ENCODE measurements at places on chromosomes 13 and 19.

DNA sequence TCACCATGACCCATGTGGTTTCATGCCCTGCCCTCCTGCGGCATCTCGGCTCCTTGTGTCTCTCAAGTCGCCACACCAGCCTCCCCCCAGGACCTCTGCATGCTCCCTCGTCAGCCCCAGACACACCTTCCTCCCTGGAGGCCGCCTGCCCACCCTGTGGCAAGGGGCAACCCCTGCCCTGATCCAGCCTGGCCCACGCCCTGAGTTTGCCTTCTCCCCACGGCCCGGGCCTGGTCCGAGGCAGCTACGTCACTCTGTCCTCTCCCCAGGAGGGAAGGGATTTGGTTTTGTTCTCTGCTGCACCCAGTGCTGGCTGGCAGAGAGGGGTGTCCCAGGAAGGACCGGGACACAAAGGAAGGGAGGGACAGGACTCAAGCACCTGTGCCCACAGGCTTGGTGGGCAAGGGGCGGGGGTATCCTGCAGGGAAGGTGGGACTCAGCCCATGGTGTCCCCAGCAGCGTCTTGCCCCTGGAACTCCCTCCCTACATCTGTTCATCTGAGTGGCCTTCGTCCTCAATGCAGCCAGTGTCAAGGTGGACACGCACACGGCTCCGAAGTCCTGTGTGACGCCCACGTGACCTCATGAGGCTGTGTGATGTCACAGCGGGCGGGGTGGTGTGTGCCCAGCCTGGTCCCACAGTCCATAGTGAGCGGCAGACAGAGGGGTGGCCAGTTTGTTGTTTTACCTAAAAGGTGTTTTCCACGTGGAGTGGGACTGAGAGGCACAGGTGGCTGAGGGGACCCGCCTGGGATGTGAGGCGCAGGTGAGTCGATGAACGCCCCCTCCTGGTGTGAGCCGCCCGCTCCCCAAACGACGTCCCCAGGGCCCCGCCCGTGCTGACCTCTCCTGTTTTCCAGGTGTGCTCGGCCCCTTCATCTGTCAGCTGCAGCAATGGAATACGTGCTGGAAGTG is at the start of gene TEX29:
TEX29 (plus strand) TSS at position 645 of the 914 bp plus-strand sequence; CDS start at position 894, 249 bp downstream.
- DNase-seq, result no peak

- no peak for DNase-seq
These were observed 467.8 kb upstream of the ARGLU1 start for GRCh38 chr13:107035778-107036177.

DNA sequence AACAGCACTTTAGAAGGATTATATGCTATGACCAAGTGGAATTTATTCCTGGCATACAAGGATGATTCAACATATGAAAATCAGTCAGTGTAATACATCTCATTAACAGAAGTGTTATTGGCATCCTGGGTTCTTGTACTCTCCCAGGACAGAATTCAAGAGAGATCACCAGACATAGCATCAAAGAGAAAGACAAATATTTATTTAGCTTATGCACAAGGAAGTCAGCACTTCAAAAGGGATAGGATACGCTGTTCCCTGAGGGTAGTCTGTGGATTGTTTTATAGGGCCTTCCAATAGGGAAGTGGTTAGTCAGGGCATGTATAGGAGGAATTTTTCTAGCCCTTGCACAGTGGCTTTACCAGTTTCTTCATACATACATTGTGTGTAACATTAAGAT is 1238.0 kb downstream of the PCDH17 start:
- no peak for DNase-seq

- DNase-seq, result no peak
These were observed 77.2 kb upstream of the PABPC3 start for GRCh38 chr13:25018729-25019115.

- no peak for DNase-seq
These were observed 2.8 kb upstream of the CERS4 start for GRCh38 chr19:8206147-8207087.

DNA sequence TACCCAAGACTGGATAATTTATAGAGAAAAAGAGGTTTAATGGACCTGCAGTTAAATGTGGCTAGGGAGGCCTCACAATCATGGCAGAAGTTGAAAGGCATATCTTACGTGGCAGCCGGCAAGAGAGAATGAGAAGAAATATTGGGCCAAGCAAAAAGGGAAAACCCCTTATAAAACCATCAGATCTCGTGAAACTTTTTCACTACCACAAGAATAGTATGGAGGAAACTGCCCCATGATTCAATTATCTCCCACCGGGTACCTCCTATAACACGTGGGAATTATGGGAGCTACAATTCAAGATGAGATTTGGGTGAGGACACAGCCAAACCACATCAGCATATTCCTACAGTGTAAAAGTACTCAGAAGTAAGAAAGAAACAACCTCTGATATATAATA is 4.7 kb upstream of the KBTBD7 start:
- DNase-seq, result no peak

- peak; percentile 35 for DNase-seq
These were observed 674 bp downstream of the BRD4 start for GRCh38 chr19:15331419-15332310.

DNA sequence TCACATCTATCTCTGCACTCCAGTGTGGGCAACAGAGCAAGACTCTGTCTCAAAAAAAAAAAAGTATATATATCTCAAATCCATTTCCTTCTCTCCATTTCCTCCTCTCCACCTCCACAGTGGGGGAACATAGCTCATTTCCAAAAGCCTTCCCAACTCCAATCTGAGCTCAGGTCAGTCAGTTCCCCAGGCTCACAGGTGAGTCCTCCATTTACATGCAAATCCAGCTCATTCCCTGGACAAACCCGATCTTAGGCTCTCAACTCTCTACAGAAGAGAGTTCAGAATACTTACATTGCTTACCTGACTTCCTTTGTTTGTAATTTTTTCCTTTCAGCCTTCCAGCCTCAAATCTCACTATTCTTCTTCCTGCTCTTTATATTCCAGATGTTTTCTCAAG is 518.3 kb downstream of the GPC6 start:
- DNase-seq, result no peak

- DNase-seq, result no peak
These were observed 104.6 kb upstream of the VSTM2B start for GRCh38 chr19:29421196-29421545.

DNA sequence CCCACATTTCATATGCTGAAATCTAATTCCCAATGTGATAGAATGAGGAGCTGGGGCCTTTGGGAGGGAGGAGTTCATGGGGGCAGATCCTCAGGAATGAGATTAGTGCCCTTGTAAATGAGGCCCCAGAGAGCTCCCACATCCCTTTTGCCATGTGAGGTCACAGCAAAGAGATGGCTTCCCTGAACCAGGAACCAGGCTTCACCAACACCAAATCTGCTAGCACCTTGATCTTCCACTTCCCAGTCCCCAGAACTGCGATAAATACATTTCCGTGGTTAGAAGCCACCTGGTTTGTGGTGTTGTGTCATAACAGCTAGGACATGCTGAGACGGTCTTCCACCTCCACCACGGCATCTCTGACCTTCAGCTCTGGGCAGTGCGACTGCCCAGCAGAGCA is 62.1 kb downstream of the ING1 start:
- no peak for DNase-seq

GRCh38 chr19:15748239-15748638 is 10.5 kb downstream of the OR10H3 start:
- no peak for DNase-seq

DNA sequence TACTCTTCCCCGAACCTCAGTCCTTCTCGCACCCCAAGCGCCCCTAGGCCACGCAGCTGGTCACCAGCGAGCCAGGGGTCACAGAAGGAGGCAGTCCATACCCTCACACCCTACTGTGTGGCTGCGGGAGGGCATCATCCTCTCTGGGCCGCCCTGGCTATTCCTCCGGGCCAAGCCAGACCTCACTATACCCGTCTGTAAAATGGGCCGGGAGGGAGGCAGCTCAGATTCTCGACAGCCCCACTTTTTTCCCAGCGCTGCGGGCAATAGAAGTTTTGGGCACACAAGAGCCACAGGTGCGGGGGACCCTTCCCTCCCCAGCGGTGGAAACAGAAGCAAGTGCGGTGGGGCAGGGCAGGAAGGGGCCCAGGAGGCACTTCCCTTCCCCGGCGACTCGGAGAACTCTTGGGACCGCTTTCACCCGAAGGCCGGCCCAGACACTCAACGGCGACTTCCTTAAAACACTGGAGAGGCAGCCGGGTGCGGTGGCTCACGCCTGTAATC is 5.6 kb upstream of the ARRDC2 start:
- no peak for DNase-seq

DNA sequence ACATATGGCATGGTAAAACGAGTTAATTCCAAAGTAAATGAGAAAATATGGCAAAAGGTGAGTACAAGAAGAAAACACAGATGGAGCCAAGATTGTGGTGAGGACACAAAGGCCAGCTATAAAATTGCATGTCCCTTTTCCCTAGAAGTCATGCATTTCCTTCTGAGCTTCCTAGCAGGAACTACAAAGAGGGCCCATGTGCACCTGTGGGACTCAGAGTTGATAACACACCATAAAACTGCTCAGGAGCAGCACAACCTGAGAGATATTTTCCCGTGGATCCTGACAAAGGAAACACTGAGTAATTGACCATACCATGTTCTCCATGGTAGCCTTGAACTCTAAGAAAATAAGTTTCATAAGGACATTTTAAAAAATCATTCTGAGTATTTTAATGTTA is 228.3 kb downstream of the DLEU7 start:
- no peak for DNase-seq

DNA sequence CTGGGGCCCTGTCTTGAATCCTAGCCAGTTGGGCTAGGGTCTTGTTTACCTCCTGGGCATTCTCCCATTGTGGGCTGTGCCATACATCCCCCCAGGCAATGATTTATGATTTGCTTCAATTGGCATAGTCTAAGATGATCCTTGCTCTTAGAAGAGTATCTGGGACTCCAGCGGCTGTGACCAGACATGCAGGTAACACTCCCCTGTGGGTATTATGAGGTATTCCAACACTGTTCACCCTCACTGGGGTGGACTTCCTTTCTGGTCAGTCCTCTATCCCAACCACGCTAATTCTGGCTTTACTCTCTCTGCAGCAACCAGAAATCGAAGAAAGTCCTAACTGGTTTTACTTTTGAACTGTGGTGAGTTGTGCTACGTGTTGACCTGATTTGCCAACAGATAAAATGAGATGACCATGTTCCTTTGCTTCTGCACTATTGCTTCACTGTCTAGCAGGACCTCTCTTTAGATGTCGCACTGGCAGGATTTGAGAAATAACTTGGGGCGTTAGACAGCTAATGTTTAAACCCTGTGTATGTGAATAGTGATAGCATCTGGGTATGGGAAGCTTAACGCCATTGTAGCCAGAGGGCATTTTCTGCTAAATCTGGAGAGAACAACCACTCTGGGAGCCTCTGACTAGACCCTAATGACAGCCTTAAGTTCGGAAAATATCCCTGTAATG is 6.7 kb upstream of the LRCH1 start:
- no peak for DNase-seq

DNA sequence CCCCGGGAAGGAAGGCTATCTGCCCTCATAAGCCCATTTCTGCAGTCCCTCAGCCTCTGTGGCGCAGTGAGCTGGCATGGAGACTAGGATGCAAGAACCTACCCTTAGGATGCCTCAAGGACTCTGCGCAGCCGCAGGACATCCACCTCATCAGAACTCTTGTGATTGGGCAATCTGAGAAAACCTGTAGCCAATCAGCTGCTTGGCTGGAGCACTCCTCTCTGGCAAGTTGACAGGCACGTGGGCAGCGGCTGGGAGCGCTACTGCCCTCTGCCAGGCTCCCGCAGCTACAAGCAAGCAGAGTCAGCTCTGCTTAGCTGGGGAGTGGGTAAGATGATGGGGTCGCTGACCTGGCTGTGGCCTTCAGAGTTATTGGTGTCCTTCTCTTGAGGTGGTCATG is 1.5 kb upstream of the ECSIT start:
- DNase-seq, result peak; percentile 90

GRCh38 chr19:37932985-37933936 is 26.3 kb downstream of the SIPA1L3 start:
- peak; percentile 34 for DNase-seq

DNA sequence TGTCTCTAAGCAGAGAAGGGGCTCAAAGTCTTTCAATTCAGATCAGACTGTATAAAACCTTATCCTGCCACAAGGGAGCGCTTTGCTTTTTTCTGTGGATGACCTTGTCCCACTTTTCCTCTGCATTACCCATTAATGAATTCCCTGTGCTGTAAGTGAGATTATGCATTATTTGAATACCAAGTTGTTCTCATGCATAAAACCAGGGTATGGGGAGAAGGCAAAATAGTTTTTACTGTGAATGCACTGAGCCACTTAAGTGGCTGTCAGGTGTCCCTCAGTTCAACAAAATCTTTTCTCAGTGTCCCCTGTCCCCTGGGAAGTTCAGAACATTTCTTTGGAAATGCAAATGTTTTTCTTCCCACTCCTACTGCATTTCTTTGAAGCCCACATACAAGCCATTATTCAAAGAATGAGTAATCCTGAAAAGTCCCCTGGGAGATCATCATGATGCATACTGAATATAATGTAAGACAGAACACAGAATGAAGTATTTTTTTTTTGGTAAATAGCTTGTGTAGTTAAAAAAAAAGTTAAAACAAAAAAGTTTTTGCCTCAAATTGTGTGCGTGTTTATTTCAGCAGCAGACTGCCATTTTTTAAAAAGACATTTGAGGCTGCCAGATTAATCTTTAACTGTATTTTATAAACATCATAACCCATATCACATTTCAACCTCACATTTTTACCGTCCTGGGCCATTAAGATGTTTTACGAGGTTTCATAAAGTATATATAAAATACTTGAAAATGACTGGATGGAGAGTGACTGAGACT is 506.7 kb upstream of the PCDH9 start:
- peak; percentile 85 for DNase-seq

- DNase-seq, result peak; percentile 25
These were observed 14.5 kb upstream of the ZNF414 start for GRCh38 chr19:8528500-8528899.

DNA sequence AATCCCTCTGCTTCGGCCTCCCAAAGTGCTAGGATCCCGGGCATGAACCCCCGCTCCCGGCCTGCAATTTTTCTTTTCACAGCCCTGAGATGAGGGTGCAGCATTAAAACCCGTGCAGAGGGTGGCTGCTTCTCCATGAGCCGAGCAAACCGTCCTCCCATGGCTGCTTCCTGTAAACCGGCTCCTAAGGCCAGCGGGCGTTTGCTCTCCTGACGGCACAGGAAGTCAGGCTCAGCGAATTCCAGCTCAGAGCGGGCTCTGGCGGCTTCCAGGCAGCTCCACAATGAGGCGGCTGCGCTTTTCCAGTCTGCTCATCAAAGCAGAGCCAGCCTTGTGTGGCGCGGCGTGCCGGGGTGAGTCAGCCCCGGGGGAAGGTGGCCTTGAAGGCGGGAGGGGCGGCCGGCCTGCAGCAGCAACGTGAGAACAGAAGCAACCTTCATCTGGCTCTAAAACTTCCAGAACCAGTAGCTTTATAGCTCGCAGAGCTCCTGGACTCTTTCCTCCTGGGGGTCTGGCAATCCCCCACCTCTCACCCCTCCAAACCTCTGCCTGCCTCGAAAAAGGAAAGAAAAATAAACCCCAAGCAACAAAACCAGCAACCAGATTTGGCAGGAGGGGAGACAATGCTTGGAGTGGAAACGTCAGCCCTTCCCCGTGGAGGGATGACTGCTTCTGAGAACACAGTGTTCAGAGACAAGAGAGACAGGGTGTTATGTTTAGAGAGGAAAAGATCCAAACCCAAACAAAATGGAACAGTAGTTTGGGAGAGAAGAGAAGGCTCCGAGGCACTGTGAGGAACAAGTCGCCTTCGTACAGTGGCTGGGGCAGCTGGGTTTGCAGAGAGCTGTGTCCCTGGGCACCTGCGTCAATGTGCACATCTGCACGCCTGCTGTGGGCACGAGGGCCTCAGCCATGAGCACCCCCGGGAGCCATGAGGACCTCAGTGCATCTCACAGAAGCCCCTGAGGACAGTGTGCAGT is 67.8 kb downstream of the GADD45B start:
- DNase-seq, result peak; percentile 99

All from cardiac fibroblast (primary cell).